ENCODE measurements at places on chromosomes 5 and 9.

DNA sequence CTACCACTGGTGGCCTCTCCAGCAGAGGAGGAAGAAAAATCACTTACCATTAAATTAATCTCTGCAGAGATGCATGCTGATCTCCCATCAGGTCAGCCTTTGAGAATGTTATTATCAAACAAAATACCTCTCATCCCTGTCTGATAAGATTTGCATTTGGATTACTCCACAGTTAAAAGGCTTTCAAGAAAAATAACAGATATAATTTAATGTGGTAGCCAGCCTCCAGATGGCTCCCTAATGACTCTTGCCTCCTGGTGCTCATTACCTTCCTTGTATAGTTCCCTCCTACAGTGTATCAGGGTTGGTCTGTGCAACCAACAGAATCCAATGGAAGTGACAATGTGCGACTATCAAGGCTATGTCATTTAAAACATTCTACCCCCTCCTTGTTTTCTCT is 63.6 kb upstream of the TNPO1 start:
- no peak for DNase-seq

GRCh38 chr5:58016358-58016757 is 443.5 kb downstream of the PLK2 start:
- DNase-seq: peak; percentile 46

- DNase-seq: peak; percentile 45
Measured at GRCh38 chr5:77356740-77357139, 135.4 kb downstream of the WDR41 start.

- DNase-seq: no peak
Measured at GRCh38 chr9:121404906-121405305, 34.9 kb upstream of the STOM start.

DNA sequence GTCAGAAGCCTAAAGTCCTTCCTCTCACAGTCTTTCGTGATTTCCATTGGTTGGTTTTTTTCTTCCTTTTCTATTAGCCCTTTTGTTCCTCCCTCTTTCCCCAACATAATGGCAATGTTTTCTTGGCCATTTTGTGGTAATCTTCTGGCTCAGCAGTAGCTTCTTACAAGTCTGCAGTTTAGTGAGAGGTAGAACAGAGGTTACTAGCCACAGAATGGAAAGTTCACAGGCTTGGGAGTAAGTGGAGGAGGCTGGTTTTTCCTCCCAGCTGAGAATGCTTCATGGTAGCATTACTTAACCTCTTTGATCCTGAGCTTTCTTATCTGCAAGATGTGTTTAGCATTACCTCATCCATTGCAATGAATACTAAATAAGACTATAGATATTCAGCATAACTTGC is 346.9 kb downstream of the NFIB start:
- DNase-seq: no peak

DNA sequence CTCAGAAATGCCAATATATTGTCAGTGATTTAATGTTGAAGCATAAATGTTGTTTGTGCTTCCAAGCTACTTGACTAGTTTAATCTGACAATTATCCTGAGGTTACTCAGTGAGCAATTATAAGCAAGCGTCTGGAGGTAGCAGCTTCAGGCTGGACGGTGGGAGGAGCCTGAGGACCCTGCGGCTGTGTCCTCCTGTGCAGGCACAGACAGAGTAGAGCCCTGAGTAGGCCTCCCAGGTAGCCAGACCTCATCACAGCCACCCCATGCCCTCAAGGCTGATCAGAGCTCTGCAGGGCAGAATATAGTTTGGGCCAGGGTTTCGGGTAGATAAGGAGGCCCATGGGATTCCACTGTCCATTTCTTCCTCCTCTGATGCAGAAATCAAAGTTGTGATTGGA is 153.6 kb downstream of the DRD1 start:
- DNase-seq: no peak

- DNase-seq: no peak
Measured at GRCh38 chr5:160352308-160352707, 18.1 kb downstream of the C1QTNF2 start.

GRCh38 chr9:100700689-100701318 is 122.9 kb downstream of the CAVIN4 start:
- no peak for DNase-seq

DNA sequence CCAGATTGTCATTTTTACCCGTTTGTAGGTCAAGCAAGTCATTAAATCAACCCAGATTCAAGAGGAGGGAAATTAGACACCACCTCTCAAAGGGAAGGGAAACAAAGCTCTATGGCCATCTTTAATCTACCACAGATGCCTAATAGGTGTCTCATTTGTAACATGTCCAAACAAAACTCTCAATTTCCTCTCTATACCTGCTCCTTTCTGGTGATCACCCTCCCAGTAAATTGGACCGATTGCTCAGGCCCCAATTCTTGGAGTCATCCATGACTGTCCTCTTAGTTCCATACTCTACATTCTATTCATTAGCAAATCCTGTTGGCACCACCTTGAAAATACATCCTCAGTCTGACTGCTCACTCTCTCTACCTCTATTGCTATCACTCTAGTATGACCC is 22.1 kb upstream of the UGCG start:
- no peak for DNase-seq

DNA sequence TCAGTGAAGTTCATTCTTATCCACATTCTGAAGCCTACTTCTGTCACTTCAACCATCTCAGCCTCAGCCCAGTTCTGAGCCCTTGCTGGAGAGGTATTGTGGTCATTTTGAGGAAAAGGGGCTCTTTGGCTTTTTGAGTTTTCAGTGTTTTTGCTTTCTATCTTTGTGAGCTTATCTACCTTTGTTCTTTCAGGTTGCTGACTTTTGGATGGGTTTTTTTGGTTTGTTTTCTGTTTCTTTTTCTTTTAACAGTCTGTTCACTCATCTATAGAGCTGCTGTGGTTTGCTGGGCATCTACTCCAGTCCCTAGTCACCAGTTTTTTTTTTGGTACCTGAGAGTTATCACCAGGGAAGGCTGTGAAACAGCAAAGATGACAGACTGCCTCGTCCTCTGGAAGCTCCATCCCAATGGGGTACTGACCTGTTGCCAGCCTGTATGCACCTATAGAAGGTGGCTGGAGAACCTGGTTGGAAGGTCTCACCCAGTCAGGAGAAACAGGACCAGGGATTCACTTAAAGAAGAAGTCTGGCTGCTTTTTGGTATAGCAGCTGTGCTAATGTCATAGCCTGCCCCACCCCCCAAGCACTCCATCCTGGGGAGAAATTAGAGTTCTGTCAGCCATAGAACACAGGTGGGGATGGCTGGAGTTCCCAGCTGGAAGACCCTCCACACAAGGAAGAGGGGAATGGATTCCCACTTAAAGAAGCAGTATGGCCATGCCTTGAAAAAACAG is 138.6 kb upstream of the TSLP start:
- no peak for DNase-seq

GRCh38 chr5:6781716-6782115 is 68.5 kb downstream of the TENT4A start:
- no peak for DNase-seq

DNA sequence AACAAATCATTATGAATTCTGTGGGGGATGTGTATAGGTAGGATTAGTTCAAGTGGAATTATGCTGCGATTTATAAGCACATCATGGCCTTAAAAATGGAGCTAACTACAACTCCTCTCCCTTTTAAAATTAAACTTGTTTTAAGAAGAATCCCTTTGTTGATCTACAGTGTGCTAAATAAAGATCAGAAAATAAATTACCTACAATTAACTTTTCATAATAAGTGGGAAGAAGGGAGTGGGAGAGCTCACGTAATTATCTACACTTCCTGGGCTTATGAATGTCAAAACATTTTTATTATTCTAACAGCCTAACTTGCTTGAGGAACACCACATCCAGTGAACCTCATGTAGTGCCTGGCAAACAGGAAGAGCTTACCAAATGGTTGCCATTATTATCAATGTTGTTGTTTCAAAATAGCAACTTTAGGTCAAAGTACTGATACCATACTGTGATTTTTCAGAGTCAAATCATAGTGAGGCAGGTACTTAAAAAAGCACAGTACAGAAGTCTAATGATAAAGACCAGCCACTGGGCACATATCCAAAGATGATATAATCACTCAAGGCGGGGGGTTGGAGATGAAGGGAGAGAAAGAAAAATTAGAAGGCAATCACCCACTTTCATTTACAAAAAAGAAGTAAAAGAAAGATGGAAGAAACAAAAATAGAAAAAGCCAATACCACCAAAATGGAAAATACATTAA is 174.0 kb downstream of the RAPGEF6 start:
- DNase-seq: no peak

- DNase-seq: no peak
Measured at GRCh38 chr5:112106878-112107277, 312.2 kb downstream of the EPB41L4A start.

GRCh38 chr9:136617746-136618579 is 44.8 kb upstream of the EGFL7 start:
- no peak for DNase-seq

DNA sequence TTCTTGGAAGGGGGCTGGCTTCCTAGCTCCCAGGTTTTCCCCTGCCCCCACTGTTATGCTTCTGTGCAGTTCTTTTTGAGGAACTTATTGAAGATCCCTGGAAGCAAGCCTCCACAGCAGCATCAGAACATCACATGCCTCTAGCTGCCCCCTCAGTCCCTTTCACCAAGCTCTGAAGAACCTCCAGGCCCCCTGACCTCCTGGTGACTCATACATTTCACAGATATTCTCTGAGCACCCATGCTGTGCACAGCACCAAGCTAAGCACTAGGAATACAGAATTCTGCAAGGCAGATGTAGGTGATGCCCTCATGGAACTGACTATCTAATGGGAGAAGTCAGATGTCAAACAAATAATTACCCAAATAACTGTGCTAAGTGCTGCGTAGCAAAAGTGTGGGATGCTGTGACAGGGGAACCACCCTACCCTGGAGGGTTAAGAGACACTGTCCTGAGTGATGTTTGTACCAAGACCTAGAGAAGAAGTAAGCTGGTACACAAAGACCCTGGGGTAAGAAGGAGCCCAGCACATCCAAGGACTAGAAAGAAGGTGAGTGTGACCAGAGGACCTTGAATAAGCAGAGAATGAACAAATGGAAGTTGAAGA is 213.7 kb upstream of the NR4A3 start:
- no peak for DNase-seq

GRCh38 chr9:14824481-14824880 is 85.7 kb downstream of the FREM1 start:
- DNase-seq: no peak

DNA sequence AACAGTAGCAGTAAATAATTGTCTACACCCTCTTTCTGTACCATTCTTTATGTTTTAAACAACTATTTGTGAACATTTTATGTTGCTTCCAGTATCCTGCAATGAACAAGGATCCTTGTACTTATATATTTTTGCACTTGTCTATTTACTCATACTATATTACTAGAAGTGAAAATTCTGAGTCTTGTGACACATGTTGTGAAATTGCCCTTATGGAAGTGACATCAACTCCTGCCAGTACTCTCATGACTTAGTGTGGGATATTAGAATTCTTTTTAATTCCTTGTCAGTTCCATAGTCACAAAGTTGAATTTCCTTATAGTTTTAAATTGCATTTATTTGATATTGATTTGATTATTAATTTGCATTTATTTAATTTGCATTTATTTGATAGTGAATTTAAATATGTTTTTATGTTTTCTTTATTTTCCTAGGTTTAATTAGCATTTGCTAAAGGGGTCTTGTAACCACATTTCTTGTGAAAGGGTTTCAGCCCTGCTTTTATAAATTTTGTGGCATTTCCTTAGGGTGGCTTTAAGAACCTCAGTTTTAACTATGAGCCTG is 27.7 kb downstream of the PARP8 start:
- DNase-seq: no peak

GRCh38 chr5:23029290-23029689 is 176.1 kb upstream of the CDH12 start:
- DNase-seq: no peak

DNA sequence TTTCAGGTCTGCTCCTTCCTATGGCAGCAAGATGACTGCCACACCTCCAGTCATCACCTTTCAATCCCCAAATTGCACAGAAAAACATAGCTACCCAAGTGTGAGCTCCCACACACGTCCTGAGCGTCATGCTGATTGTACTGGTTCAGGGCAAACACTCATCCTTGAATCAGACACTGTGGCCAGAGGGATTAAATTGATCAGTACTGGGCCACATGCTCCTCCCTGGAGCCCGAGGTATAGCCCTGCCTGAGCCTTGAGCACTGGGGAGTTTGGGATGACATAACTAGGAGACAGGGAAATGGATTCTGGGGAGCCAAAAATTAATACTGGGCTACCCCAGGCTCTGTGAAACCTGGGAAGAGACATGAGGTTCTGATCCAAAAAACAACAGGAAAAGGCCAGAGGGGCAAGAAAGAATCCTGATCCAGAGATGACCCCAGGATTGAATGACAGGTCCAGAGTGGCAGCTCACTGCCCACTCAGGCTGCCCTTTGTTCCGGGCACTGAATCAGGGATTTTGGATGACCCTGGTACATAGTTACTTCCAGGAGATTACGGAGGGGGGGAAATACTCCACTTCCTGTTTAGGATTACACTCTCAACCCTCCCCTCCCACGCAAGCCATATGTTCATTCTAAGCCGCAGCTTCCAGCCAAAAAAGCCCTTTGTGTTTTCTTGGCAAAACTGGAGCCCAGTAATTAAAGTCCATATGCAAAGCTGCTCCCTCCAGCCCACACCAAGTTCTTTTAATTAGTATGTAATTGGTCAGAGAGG is 141.6 kb upstream of the SPRY4 start:
- DNase-seq: no peak

Data from fibroblast of skin of left biceps (primary cell).